Neural progenitor cell (in vitro differentiated cells): ENCODE measurements at places on chromosomes 12 and 14.

DNA sequence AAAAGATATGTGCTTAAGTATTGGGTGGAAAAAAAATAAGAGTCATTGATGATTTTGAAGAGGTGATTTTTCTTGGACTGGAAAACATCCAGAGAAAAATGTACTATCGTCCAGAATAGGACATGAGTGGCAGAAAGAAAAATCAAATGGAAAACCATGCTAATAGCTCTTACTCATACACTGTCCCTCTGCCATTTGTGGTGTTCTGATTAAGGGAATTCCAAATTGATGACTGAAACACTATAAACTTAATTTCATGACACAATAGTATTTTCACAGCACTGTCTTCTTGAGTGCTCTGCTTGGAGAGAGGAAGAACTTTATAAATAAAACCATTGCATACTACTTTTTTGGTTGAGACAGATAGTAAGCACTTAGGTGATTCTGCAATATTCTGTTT is 72.4 kb downstream of the USP15 start:
- DNase-seq: no peak

GRCh38 chr12:1595026-1595561 is 713 bp upstream of the FBXL14 start:
- peak; percentile 39 for DNase-seq

DNA sequence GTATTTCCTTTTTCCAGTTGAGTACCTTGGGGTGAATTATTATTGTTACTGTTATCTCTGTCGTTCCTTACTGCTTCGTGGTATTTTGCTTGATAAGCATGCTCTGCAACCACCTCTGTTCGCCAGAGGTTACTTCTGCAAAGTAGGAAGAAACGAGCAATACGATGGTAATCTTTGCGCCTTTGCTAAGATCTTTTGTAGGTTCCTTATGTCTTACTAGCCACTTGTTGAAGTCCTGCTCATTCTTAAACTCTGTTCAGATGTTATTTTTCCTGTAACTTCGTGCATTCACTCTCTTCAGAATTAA is 729 bp upstream of the M6PR start:
- no peak for DNase-seq

DNA sequence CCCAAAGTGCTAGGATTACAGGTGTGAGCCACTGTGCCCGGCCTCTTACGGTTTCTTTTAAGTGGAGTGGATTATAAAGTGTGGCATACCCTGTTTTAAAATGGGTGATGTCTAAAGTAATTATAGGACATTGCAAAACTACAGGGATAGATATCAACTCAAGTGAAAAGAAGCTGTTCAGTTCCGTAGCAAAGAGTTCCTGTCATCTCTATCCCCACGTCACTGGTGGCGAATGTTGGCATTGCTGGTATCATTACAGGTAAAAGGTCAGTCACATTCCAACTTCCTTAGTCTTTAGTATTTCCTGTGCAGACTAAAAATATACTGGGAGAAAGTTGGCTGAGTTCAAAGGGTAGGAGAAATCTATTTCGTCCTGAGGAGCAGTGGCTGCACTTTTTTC is 95.6 kb upstream of the SLC38A2 start:
- DNase-seq: no peak

DNA sequence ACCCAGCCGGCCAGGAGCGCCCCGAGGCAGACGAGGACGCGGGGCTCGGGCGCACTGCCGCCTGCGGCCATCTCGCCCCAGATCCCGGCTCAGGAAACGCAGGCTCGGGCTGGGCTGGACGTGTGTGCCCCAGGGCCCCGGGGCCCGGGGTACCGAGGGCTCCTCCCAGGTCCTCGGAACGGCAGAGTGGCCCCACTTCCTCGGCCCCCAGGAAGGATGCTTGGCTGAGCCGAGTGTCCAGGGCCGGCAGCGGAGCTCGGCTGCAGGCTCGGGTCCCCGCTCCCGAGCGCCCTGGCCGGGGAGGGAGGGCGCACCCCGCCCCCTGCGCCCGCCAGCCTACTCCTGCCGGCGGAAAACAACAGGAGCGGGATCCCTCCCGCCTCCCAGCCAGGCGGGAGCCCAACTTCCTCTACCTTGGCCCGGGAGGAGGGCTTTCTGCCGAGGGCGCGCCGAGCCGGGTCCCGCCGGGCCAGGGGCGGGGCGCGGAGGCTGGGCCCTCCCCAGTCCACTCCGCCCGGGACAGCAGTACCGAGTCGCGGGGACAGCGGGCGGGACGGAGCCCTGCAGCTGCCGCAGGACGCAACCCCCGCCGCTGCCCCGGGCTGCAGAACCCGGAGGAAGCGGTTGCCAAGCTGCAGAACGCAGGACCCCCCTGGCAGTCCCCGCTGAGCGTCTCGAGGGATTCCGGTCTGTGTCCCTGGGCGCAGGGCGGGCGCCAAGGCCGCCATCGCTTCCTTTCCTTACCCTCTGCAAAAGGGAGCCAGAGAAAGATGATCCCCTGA is at the start of gene VSIG10:
TSS of gene VSIG10 (minus strand) at position 411 of the 782 bp plus-strand sequence. CDS start at position 71, 340 bp downstream.
- peak; percentile 81 for DNase-seq

DNA sequence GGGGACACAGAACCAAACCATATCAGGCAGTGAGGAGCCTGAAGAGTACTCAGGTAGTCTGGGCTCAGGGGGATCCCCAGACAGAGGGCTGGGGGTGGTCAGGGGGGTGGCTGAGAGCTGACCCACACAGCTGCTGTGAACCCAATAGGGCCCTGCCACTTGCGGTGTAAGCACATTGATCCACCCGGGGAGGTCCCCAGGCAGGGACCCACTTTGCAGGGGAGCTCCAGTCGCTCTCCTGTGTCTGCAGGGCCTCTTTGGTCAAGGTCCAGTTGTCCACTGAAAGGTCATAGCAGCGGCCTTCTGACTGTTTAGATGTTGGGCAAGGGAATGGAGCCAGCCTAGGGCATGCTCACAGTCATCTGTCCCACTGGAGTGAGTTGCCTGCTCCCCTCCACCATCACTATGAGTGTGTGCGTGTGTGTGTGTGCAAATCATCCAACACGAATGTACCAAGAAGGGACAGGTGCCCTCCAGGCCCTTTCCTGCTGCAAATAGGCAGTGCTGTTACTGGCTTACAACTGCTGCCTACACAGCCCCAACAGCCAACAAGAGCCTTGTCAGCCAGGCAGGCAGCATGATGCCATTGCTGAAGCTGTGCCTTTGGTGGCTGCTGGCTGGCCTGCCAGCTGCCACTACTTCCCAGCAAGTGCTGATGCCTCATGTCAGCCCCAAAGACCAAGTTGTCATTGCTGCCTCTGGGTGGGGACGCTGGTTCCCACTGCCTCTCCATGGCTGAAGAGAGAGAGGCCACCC is 71.3 kb downstream of the TSPAN11 start:
- DNase-seq: no peak

DNA sequence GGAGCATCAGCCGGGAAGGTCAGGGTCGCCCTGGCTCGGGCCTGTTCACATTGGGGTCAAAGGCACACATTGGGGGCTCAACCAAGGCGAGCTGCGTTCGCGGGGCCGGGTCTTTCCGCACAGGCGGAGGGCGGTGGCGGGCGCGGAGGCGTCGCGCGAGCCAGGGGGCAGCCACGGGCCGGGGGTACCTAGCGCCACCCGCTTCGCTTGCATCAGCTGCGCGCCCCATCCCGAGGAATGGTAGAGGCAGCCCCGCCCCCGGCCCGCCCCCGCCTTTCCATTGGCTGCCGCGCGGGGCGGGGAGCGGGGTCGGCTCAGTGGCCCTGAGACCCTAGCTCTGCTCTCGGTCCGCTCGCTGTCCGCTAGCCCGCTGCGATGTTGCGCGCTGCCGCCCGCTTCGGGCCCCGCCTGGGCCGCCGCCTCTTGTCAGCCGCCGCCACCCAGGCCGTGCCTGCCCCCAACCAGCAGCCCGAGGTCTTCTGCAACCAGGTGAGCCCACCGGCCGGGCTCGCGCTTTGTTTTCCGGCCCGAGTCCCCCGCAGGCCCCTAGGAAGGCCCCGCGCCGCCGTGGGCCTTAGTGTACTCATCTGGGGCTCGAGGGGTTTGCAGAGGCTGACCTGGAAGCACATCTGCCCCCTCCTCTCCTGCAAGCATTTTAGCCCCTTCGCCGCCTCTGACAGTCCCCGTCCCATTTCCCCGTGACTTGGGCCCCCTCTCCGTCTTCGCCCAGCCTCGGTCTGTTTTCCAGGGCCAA is at the start of gene ALDH2:
TSS of gene ALDH2 (plus strand) at position 326 of the 754 bp plus-strand sequence. CDS start at position 376, 50 bp downstream.
- peak; percentile 94 for DNase-seq

- DNase-seq: no peak
Measured at GRCh38 chr14:37539992-37540391, 55.1 kb downstream of the FOXA1 start.

- DNase-seq: peak; percentile 52
Measured at GRCh38 chr12:122886851-122887818, 8.8 kb downstream of the VPS37B start.

- no peak for DNase-seq
Measured at GRCh38 chr14:61101803-61102548, 120.9 kb downstream of the SLC38A6 start.

DNA sequence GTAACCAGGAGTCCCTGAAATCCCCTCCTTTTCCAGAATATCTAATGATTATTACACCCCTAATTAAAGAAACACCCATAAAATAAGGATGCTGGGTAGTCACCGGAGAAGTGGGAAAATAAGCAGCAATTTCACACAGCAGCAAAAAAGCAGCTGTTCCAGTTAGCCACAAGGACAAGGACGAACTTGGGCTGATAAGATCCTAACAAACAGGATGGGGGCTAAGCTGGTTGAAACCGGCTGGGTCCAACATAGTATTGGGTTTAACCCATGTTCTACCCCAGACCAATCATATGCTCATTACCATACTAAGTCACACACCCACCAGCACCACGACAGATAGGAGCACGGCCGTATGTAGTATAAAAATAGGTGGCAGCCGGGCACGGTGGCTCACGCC is 100.7 kb downstream of the RPL10L start:
- no peak for DNase-seq

DNA sequence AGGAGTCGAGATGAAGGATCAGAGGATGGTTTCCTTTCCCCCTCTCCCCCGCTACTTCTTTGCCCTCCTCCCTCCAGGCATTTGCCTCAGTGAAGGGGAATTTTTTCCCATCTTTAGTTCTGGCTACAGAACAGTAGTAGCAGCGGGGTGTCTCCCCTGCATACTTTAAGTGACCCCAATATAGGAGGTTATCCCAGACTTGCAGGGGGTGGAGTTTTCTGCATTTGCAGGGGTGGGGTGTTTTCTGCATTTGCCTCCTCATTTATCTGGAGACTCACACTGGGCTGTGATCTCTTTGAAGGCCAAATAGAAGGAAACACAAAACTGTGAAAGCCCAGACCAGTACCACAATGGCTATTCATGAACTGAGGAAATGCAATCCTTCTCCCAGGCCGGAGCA is 19.8 kb downstream of the PTPRB start:
- DNase-seq: peak; percentile 9

GRCh38 chr12:89521364-89522223 is 3.0 kb downstream of the GALNT4 start:
- DNase-seq: no peak

- peak; percentile 50 for DNase-seq
Measured at GRCh38 chr14:34098045-34098984, 147.4 kb upstream of the EGLN3 start.

DNA sequence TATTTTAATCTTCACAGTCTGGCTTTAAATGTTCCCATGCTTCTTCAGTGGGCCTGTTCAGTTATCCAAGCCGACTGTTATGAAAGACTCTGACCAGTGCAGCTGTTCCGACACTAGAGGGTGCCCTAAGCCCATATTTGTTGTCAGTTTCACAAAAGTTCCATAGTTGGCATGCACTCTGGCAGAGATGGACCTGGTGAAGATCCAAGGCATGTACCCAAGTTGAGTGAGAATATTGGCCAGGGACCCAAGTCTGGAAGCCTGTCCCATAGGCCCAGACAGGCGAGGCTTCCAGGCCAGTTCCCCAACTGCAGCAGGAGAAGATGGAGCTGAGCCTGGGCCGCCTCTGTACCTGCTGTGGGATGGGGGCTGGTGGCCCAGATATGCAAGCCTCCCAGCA is 27.4 kb upstream of the GUCY2C start:
- DNase-seq: peak; percentile 51

- DNase-seq: no peak
Measured at GRCh38 chr14:100590726-100591452, 3.7 kb upstream of the BEGAIN start.

- DNase-seq: no peak
Measured at GRCh38 chr12:101671157-101671791, 26.2 kb upstream of the CHPT1 start.

- no peak for DNase-seq
Measured at GRCh38 chr12:116091579-116091978, 185.9 kb downstream of the MED13L start.

DNA sequence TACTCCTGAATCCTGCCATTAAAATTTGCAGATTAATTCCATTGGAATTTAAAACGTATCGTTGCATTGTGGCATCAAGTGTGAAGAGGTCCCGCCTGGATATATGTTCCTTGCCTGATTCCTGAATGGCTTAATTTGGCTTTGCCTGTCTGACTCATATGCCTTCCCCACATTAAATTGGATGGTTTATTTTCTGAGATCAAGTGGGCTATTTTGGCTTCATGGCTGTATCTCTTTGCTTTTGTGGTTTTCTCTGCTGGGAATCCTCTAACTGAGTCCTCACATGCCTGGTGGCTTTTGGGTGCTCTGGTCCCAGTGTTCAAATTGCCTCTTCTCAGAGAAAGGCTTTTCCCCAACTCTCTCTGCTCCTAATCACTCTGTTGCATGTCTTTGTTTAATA is 127.9 kb upstream of the DYRK2 start:
- no peak for DNase-seq

- peak; percentile 78 for DNase-seq
Measured at GRCh38 chr12:24902511-24903328, 46.2 kb downstream of the BCAT1 start.

DNA sequence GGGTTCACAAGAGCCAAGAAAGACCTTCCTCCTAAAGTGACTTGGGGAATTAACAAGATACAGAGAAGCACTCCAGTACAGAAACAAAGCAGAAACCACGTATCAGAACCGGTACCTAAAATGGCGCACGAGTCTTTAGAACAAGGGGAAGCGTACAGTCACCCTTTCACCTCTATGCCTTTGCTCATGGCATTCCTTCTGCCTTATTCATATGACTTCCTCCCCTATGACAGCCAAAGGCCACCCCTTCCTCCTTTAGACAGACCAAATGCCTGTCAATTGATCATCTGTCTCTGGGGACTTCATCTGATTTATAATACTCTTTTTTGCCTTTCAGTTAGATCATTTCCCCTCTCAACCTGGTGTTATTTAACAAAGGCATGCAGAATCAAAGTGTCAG is 89.5 kb upstream of the OSBPL8 start:
- DNase-seq: no peak

DNA sequence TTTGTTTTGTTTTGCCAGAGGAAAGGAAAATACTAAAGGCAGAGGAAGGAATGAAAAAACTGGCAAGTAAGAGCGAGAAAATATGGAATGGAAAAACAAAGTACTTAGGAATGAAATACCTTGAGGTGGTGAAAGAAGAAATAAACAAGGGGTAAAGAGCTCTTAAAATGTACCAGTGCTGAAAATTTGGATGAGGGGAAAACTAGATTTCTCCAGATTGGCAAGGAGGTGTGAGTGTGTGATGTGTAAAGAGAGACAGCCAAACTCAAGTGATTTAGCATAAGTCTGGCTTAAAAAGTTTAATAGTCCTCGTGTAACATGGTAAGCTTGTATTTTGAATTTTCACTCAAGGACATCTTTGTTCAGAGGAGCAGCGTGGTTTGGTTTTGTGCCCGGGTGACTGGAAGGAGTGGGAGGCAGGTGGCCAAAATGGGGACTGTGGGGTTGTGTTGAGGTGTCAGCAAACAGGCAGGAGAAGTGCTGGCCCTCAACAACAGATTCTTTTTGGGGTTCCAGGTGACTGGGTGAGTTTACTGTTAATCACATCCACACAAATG is 102.7 kb downstream of the DACT1 start:
- no peak for DNase-seq

GRCh38 chr14:104317492-104317805 is 179.1 kb downstream of the KIF26A start:
- no peak for DNase-seq

- peak; percentile 81 for DNase-seq
Measured at GRCh38 chr14:105485739-105486162, 935 bp upstream of the CRIP1 start.
